Activated CD4-positive, alpha-beta T cell treated with anti-CD3 and anti-CD28 coated beads, Interleukin-2, amount 10 ng/mL, durations not matched to agents 24 days and 14 days (primary cell): ENCODE measurements at places on chromosomes 6 and 20. TPM values are rescaled to one million over a fixed set of nuclear protein-coding genes. Genes with fewer than 3 reads are reported as not detected.
A peak's percentile ranks its signal among the peaks of the same experiment; 100 is the strongest.

- no peak for DNase-seq
- no peak overlapping the region for H3K4me3 ChIP-seq
- H3K4me1 ChIP-seq = no peaks in the 10 kb centered on the region
- no peaks in the 10 kb centered on the region for H3K36me3 ChIP-seq
- H3K27me3 ChIP-seq = peaks cover 4% of the 10 kb centered on the region
- H3K27ac ChIP-seq = no peak overlapping the region
Observed at GRCh38 chr20:57794600-57795341, 85.0 kb upstream of the PMEPA1 start.

- H3K4me1 ChIP-seq = no peaks in the 10 kb centered on the region
- H3K4me3 ChIP-seq = no peak overlapping the region
- no peak overlapping the region for H3K27ac ChIP-seq
- H3K36me3 ChIP-seq = no peaks in the 10 kb centered on the region
- no peak for DNase-seq
Observed at GRCh38 chr20:595330-596308, 14.5 kb downstream of the TCF15 start.

Gene PPP2R5D
- total RNA-seq = 54.2 and 54.6 TPM in 2 replicates

Gene NOTCH4
- total RNA-seq = 0.28 and 0.37 TPM in 2 replicates

Gene SLC13A3
- not detected in 2 replicates for total RNA-seq

DNA sequence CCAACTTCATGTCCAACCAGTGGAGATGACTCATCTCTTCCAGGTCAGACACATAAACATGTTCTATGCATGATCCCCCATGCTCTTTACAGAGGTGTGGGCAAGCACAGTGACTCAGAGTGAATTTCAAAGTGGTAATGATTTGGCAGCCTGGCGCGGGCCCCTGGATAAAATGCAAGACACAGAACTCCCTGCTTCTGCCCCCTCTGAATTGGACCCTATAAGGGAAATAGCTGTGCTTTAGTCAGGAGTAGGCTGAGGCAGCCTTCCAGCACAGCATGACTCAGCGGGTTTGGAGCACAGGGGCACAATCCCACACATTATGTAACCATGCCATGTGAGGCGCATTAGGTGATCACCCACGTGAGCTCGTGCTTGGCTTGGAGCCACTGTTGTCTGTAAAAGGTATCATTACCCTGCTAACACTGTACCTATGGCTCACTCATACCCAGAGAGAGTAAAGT lies 127.4 kb downstream of the C6orf118 start:
- H3K4me3 ChIP-seq = no peak overlapping the region
- no peak overlapping the region for H3K27ac ChIP-seq
- no peaks in the 10 kb centered on the region for H3K4me1 ChIP-seq
- no peaks in the 10 kb centered on the region for H3K27me3 ChIP-seq
- no peak for DNase-seq
- H3K36me3 ChIP-seq = no peaks in the 10 kb centered on the region

DNA sequence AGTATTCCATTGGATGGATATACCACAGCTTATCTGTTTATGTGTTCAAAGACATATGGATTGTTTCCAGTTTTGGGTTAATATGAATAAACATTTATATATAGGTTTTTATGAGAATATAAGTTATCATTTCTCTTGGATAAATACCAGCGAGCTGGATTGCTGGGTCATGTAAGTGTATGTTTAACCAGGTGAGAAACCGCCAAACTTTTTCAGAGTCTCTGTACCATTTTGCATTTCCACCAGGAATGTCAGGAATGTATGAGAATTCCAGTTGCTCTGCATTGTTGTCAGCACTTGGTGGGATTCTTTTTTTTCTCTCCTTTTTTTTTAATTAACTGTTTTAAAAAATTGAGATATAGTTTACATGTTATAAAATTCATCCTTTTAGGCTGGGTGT lies 52.1 kb downstream of the PHF20 start:
- H3K27ac ChIP-seq = no peak overlapping the region
- H3K36me3 ChIP-seq = peaks cover 24% of the 10 kb centered on the region
- H3K4me1 ChIP-seq = peaks cover 19% of the 10 kb centered on the region
- no peaks in the 10 kb centered on the region for H3K27me3 ChIP-seq
- no peak overlapping the region for H3K4me3 ChIP-seq
- no peak for DNase-seq

Gene E2F1
- 77.2 and 78.3 TPM in 2 replicates for total RNA-seq

Gene HDGFL1
- not detected in 2 replicates for total RNA-seq

DNA sequence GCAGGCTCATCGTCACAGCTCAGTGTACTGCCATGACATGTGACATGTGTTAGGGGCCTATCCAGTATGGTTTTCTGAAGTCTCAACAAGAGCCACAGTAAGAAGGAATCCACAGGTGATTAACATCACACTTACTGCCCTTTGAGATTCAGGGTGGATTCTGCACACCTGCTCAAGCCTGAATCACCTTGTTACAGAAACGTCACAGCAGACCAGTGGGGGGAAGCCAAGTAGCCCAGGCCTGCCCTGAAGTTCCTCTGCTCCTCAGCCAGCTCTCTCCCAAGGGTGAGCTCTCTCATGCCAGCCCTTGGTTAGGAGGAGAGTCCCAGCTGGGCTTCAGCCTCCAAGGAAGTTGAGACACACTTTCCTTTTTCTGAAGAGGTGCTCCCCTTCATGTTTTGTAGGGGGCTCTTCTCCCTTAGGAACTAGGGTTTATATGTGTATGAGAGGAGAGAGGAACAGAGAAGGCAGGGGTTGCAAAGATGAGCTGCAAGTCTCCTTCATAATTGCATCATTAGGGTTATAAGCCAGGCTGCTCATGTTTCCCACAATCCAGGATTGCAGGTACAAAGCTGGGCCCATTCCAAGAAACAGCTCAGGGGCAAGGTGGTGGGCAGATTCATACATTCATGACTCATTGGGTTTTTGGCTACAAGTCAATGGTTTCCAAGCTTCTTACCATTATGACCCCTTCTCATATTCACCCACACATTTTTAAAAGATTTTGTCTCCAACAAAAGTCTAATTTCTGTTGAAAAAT lies 11.6 kb downstream of the GSS start:
- no peak for DNase-seq
- no peaks in the 10 kb centered on the region for H3K4me1 ChIP-seq
- H3K36me3 ChIP-seq = peaks cover 51% of the 10 kb centered on the region
- H3K27me3 ChIP-seq = no peaks in the 10 kb centered on the region
- no peak overlapping the region for H3K4me3 ChIP-seq

DNA sequence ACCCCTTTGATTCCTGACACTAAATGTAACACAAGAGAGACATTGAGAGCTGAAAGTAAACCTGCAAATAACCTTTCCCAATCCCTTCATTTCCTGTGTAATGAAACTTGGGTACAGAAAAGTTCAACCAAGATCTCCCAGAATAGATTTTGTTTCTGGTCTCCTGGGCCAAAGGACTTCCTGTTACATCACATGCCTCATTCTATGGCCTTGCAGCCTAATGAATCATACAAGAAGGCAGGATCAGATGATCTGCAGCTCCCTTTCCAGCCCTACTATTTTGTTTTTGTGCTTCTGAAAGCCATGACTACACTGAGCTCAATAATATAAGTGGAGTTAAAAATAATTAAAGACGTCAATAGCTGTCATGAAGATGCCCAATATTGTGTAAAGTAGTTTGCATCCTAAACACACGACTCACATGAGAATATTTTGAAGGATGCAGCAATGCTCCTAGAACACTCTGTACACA lies 73.4 kb upstream of the NOX3 start:
- peaks cover 1% of the 10 kb centered on the region for H3K36me3 ChIP-seq
- peaks cover 15% of the 10 kb centered on the region for H3K4me1 ChIP-seq
- no peaks in the 10 kb centered on the region for H3K27me3 ChIP-seq
- H3K4me3 ChIP-seq = no peak overlapping the region

- no peaks in the 10 kb centered on the region for H3K36me3 ChIP-seq
- H3K4me3 ChIP-seq = no peak overlapping the region
- no peaks in the 10 kb centered on the region for H3K4me1 ChIP-seq
- no peak overlapping the region for H3K27ac ChIP-seq
- DNase-seq = peak; percentile 42
- peaks cover 20% of the 10 kb centered on the region for H3K27me3 ChIP-seq
Observed at GRCh38 chr6:109503327-109504224, 20.6 kb upstream of the ZBTB24 start.

DNA sequence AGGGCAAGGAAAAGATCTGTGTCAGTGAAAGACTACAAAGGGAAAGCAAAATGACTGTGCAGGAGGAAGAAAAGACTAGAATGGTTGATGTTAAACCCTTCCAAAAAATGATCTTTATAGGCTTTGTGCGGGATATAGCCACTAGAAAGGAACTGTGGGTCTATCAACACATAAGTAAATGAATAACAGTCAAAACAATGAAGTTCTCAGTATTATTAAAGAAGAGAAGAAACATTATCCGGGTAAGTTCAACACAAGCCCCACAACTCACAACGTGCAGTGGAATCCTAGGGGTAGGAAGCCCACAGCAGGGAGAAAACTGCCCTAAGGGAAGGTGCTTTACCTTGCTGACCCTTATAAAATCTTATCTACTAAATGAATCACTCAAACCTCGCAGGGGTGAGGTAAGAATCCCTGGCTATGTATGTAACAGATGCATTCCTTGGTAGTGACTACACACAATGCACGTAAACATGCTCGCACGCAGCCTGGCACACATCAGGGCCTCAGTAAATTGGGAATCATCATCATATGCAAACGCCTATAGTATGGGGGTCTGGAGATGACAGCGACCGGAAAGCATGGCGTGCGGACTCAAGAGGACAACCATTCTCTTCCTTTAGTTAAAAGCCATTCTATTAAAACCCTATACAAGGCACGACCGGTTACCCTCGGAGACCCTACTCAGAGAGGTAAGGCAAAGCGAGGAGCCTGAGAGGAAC lies 11.3 kb downstream of the TFAP2A start:
- no peak for DNase-seq
- peaks cover 76% of the 10 kb centered on the region for H3K27me3 ChIP-seq
- peak overlapping the region; percentile 61 for H3K27ac ChIP-seq

- H3K36me3 ChIP-seq = no peaks in the 10 kb centered on the region
- H3K4me3 ChIP-seq = no peak overlapping the region
- no peak for DNase-seq
- H3K27me3 ChIP-seq = no peaks in the 10 kb centered on the region
- H3K27ac ChIP-seq = no peak overlapping the region
Observed at GRCh38 chr6:14759976-14760672, 485.7 kb upstream of the JARID2 start.

Gene HLA-DQA1
- 3.6 and 4.0 TPM in 2 replicates for total RNA-seq

Gene FOXC1
- 0.07 TPM in 2 replicates for total RNA-seq

Gene OR2H2
- total RNA-seq = not detected in 2 replicates

DNA sequence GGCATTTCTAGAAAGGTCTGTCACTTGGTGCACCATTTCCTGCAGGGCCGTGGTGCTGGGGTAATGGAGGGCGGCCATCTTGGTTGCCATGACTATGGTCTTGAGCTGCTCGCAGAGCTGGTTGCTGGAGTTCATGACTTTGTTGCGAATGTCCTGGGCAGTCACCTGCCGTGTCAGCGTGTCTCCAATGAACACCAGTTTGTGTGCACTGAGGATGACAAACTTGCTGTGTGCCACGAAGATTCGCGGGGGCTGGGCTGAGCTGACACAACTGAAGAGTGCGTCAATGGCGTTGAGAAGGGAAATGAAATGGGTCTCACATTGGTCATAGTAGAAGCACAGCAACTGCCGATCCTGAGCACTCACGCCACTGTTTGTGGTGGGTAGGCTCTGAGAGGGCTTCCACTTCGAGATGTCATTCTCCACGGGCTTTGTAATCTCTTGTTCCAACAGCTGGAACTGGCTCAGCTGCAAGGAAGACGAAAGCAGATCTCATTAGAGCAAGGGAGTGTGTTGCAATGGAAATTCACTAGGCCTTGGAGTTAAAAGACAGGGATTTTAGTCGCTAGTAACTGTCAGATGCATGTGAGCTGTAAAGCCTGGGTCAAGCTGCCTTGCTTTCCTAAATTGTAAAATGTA lies 47.1 kb downstream of the NEDD9 start:
- H3K27ac ChIP-seq = no peak overlapping the region
- DNase-seq = no peak
- H3K36me3 ChIP-seq = peaks cover 74% of the 10 kb centered on the region
- H3K4me1 ChIP-seq = peaks cover 2% of the 10 kb centered on the region
- no peak overlapping the region for H3K4me3 ChIP-seq
- no peaks in the 10 kb centered on the region for H3K27me3 ChIP-seq

DNA sequence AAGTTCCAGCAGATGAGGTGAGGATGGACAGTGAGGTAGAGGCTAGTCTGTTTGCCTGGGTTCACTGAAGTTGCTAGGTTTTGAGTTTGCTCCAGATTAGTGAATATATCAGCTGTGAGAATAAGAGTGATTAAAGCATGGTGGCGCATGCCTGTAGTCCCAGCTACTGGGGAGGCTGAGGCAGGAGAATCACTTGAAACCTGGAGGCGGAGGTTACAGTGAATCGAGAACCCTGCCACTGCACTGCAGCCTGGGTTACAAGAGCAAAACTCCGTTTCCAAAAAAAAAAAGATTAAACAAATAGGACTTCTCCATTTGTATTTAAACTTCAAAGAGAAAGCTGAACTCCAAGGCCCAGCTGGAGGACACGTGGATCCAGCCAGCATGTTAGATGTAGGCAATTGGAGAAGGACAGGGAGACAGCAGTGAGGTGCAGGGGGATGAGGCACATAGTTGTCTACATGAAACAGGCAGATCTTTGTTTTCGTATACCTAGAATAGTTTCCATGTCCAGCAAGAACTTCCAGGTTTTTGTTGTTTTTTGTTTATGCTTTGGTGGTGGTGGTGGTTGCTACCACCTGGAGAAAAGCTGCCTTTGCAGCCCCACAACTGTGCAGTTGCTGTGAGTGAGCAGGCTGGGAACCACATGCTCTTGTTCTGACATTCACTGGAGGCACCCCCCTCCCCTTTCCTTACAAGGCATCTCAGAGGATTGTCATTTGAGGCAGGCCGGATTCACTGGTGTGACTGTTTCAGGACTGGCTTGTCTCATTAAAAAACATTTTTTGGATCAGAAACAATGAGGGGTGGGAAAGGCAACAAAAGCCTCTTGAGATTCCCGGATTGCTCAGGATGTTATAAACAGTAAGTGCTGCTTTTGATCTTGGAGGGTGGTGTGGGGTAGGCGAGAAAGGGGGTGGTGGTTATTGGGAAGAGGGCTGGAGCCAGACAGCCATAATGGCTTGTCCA lies 72.3 kb downstream of the JARID2 start:
- peak overlapping the region; percentile 71 for H3K27ac ChIP-seq
- H3K36me3 ChIP-seq = peaks cover 36% of the 10 kb centered on the region
- no peak for DNase-seq

Gene ADGB
- total RNA-seq = not detected in 2 replicates

GRCh38 chr6:107337191-107337741 lies 122.1 kb downstream of the PDSS2 start:
- no peaks in the 10 kb centered on the region for H3K27me3 ChIP-seq
- peaks cover 4% of the 10 kb centered on the region for H3K36me3 ChIP-seq
- no peak overlapping the region for H3K27ac ChIP-seq
- H3K4me1 ChIP-seq = no peaks in the 10 kb centered on the region
- H3K4me3 ChIP-seq = no peak overlapping the region
- DNase-seq = no peak

Gene C6orf141
- 0.14 TPM in 1 of 2 replicates, not detected in the other for total RNA-seq

GRCh38 chr6:154297721-154298120 lies 58.9 kb downstream of the IPCEF1 start:
- H3K27me3 ChIP-seq = peaks cover 31% of the 10 kb centered on the region
- H3K4me1 ChIP-seq = peaks cover 4% of the 10 kb centered on the region
- H3K4me3 ChIP-seq = no peak overlapping the region
- no peak overlapping the region for H3K27ac ChIP-seq

Gene SDC4
- 177 and 185 TPM in 2 replicates for total RNA-seq

Gene SPEF1
- not detected in 2 replicates for total RNA-seq
